Right renal cortex interstitium (tissue), 3 donors: ENCODE measurements at places on chromosomes 1 and 21. TPM values are rescaled to one million over a fixed set of nuclear protein-coding genes. Genes with fewer than 3 reads are reported as not detected.

DNA sequence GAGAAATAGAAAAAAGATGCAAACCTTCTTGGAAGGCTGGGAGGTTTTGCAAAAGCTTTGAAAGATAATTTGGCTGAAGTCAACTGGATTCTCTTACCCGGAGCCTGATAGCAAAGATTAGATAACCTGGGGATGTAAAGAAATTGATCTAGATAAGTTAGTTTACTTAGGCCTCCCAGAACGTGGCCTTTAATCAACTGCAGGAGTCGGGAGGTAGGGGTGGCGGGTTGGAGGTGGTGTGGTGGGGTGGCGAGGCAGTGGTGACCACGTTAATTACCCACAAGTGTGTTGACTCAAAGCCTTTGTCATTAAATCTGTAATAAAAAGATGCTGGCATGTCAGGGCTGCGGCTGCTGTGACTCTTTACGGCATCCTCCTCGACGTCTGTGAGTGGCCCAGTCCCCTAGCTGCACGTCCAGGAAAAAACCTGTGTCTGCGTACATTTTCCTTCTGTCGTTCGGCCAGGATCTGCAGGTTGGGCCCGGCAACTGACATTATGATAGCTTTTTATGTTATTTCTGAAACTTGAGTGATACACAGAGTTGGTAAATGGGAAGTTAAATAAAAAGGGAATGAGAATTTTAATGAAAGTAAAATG lies 51.1 kb upstream of the B3GALT2 start:
- DNase-seq, result no peak

GRCh38 chr1:42941640-42942330 lies 16.9 kb downstream of the SLC2A1 start:
- DNase-seq, result no peak

DNA sequence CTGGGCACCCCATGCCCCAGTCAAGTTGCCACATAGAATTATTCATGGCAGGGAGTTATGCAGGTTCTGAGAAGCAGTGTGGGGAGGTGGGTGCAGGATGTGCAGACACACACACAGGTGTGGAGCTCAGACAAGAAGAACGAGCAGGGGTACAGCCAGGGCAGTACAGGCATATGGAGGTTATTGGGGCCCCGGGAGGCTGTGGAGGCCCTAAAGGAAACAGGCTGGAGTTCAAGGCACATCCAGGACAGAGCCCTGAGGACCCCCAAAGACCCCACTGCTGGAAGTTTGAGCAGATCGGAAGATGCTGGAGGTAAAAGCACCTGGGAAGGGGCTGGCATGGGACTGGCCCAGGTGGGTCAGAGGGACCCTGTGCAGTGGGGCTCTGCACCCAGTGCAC lies 171.3 kb downstream of the PSMG1 start:
- DNase-seq, result no peak

- DNase-seq, result no peak
Observed at GRCh38 chr1:159214149-159214760, 9.6 kb downstream of the ACKR1 start.

DNA sequence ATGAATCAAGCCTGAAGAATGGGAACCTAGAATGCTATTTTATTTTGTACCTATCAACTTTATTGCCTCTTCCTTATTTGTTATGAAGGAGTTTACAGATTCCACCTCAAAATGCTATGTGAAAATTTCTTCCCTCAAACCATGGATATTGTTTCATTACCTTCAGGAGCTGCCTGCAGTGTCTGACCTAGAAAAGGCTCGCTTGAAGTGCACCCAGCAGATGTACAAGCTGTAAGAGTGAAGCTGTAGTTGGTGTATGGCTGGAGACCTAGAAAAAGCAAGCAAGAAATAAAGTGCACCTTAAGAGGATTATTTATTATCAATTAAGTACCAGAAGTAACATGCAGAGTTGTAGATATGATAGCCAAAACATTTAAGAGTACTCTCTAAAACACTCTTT lies 199.4 kb downstream of the KCTD3 start:
- DNase-seq, result no peak

- DNase-seq, result no peak
Observed at GRCh38 chr1:178628637-178629251, 96.3 kb upstream of the RALGPS2 start.

DNA sequence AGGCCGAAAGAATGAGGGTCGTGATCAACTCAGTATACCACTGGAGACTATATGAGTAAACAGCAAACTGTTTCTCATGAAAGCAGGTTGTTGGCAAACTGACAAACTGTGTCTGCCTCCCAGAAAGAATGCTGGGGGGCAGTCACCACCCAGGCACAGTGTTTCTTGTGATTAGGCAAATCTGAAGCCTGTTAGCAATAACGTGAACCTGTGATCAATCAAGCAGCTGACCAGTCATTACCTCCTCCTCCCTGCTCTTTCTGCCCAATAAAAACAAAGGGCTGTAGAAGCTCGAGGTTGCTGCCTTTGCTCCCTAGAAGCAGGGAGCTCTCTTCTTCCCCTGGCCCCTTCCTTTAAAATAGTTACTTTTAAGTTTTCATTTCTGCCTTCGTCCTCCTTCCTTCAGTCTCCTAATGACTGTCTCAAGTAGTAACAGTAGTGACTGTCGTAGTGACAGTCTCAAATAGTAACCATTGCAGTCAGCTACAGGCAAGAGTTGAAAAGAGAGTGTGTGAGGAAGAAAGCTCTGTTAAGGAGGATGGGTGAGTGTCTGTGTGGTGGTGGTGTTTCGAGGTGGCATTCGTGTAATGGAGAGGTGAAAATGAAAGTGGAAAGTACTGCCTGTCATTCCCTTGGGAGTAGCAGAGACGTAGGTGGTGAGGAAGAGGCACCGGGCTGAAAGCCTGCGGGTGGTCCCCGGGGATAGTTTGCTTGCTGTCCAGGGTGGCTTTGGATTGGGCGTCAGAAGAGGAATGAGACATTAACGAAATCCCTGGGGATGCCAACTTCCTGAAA lies 14.5 kb downstream of the HHAT start:
- no peak for DNase-seq

DNA sequence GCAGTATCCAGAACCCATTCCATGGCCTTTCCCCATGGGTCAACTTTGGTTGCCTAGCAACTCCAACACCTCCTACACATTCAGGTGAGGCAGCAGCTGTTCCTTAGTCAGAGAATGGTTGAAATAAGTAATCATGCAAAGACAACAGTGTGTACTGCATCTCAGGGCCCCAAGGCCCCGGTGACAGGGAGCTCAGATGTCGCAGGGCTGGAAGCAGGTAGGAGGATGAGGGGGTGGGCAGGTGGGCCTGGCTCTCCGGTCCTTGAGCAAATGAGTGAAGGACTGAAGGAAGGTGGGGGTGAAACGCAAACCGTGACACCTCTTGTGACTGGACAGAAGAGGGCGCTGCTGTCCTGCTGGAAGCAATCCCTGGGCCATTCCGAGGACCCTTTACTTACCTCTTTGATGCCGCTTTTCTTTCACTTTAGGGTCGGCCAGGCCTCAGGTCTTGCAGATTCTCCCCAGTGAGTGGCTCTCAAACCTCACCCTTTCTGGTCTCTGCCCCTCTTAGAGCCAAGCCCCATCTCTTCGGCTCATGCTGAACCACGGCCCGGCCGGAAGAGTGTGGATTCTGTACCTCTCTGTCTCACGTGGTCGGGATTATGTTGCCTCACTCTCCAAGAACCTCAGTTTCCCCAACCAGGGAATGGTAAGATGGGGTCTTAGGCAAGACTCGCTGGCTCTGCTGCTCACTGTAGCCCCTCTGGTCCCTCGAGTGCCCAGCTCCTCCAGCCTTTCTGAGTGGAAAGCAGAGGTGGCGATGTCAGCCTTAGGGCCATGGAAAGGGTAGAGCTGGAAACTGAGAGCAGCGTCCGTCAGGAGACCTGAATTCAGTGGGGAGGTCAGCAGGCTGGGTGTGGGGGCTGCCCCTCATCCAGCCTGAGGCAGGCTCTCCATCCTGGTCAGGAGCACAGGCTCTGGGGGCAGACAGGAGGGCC lies 5.6 kb upstream of the KCNA10 start:
- no peak for DNase-seq

GRCh38 chr1:3697810-3698209 lies 45.5 kb downstream of the TP73 start:
- no peak for DNase-seq

DNA sequence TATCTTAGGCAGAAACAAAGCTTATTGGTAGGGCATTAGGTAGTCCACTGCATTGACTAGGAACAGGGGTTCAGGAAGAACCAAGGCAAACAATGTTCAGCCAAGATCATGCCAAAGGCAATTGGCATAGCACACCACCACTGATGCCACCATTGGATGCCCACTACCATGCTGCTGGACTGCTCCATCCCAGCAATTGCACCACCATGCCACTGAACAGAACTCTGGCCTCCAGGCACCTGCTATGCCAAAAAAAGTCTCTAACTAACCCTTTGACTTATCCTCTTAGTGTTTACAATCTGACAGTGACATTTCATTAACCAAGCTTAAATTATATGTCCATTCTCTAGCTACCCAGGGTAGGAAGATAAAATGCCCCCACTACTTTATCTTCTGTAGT lies 509.6 kb upstream of the CAMK1G start:
- no peak for DNase-seq

DNA sequence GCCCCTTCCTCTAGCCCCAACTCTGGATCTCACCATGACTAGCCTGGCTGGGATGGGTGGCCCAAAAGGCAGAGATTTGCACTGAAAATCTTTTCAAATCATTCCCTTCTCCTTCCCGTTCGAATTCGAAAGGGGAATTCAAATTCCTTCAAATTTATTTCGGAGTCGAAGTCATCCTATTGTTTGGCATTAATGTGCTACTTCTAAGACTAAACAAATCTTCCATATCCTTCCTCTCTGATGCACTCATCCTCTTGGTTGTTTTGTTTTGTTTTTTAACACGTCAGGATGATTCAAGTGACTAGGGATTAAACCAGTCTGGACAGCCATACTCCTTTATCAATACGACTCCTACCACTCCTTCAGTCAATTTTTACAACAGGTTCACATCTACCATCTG lies 95.5 kb upstream of the SGIP1 start:
- no peak for DNase-seq

DNA sequence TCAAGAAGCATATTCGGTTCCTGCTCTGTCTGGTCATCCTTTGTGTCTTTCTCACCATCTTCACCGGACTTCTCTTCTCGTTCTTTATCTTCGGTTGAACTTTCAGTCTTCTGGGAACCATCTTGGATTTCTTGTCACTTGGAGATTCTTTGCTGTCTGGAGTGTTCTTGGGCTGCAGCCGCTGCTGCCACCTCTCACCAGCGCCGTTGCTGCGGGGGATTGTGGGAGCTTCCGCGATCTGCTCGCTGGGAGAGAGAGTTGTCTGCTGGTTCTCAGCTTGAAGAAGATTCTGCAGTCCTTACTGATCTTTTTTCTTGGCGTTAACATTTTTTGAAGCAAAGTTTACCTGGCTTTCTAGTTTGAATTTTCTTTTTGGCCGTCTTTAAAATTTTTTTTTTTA lies 1165.2 kb upstream of the PRMT6 start:
- DNase-seq, result no peak

DNA sequence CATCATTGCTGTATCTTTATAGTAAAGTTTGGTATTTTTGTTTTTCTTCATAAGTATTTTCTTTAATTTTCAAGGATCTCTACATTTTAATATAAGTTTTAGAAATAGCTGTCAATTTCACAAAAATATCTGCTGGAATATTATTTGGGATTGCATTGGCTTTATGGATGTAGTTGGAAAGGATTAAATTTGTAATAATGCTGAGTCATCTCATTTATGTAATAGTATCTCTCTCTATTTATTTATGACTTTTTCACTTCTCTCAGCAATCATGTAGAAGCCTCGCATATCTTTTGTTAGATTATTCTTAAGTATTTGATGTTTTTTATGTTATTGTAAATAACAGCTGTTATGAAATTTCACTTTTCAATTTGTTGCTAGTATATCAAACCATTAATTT lies 223.1 kb upstream of the POGK start:
- DNase-seq, result no peak

GRCh38 chr1:231122143-231122542 lies 39.7 kb upstream of the TRIM67 start:
- no peak for DNase-seq

DNA sequence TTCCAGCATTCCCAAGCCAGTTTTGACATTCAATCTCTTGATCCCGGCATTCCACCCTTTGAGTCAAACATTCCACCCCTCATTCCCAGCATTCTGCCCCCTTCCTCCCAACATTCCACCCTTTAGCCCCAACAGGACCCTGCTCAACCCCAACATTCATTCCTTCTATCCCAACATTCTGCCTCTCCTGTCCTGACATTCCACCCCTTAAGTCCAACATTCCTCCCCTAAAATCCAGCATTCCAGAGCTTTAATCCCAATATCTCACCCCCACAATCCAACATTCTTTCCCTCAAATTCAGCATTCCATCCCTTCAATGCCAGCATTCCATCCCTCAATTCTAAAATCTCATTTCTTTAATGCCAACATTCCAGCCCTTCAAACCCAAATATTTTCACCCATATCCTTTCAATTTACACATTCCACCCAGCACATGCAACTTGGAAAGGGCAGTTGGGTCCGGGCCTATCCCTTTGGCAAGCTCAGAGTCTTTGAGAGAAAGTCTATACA lies 22.9 kb downstream of the DDX20 start:
- no peak for DNase-seq

DNA sequence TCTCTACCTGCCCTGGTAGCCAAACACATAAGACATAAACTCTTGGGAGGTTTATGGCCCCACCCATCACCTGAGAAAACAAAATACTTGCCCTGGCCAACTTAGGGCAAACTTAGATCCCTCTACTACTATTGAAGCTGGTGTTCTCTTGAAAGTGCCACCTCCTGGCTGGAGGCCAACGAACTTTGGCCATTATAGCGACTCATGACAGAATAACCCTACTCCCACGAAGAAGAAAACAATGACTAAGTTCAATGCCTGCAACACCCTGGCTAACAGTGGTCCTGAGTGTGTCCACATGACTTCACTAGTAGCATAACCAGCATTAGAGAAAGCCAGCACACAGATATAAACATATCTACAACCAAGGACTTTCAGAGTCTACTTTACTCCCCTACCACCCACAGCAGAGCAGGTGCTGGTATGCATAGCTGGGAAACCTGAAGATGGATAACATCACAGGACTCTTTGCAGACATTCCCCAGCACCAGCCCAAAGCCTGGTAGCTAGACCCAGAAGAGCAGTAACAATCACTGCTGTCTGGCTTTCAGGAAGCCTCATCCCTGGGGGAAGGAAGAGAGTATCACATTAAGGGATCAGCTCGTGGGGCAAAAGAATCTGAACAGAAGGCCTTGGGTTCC lies 81.0 kb downstream of the SLC30A10 start:
- no peak for DNase-seq

GRCh38 chr1:90012300-90012699 lies 17.4 kb downstream of the ZNF326 start:
- DNase-seq, result no peak

The DBT gene
- 27.0 TPM for polyA plus RNA-seq

The FCAMR gene
- 12.5 TPM for polyA plus RNA-seq

The CFAP74 gene
- 0.57 TPM for polyA plus RNA-seq

The GJC2 gene
- 0.51 TPM for polyA plus RNA-seq

The FNDC10 gene
- polyA plus RNA-seq, result 2.5 TPM

The COA7 gene
- polyA plus RNA-seq, result 19.6 TPM

The TAL1 gene
- 4.9 TPM for polyA plus RNA-seq

The TSTD1 gene
- 52.1 TPM for polyA plus RNA-seq

The MYCL gene
- 7.1 TPM for polyA plus RNA-seq

The LMX1A gene
- not detected for polyA plus RNA-seq
